ENCODE measurements at places on chromosomes 3 and 15. TPM values are rescaled to one million over a fixed set of nuclear protein-coding genes. Genes with fewer than 3 reads are reported as not detected.

DNA sequence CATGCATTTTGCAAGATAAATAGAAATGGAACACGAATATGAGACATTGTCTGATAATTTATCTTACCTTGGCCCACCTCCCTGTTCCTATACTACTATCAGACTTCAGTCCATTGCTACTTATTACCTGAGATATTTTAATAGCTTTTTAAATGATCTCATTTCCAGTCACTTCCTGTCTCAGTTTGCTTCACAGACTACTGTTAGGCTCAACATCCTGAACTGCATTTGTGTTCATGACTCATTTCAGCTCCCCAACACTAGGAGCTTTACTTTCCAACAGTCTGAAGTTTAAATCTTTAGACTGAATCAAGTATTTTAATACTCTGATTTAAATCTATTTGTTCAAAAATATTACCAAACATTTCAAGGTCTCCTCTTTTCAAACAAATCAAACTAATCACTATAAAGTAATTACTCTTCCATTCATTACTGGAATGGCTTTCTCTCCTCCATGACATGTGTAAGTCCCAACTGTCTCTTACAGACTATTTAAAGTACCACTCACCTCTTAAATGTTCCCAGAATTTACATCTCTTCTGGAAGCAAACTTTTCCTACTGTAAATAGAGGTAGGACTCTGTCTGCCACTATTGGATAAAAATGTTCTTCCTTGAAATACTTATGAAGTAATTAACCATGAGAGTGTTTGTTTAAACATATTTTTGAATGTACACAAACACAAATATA is 1277.6 kb downstream of the ZPLD1 start:
- DNase-seq: no peak

DNA sequence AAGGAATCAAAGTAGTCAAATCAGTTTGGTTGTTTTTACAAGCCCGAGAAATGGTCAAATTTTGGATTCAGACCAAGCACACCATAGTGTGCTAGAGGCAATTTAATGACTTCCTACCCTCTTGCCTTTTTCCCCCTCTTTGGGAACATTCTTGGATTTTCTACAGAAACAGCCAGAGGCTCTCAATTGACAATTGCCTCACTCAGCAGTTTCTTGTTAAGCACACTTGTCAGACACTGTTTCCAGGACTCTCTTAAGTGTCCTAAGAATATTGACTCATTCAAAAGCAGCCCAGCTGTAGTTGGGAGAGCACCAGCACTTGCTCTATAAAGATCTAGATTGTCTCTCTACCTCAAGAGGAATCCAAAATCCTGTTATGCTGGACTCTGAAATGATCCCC is 1.5 kb upstream of the SLC35G2 start:
- no peak for DNase-seq

GRCh38 chr3:120090422-120090821 is 3.8 kb downstream of the GSK3B start:
- DNase-seq: no peak

- DNase-seq: no peak
These were observed 22.1 kb downstream of the PPCDC start for GRCh38 chr15:75045332-75046015.

GRCh38 chr3:77648214-77648613 is 608.3 kb downstream of the ROBO2 start:
- DNase-seq: no peak

- DNase-seq: no peak
These were observed 32.0 kb upstream of the COPB2 start for GRCh38 chr3:139421460-139421859.

GRCh38 chr3:40593351-40593750 is 68.6 kb downstream of the ZNF621 start:
- DNase-seq: no peak

GRCh38 chr3:98877132-98877531 is 24.4 kb downstream of the DCBLD2 start:
- DNase-seq: no peak

DNA sequence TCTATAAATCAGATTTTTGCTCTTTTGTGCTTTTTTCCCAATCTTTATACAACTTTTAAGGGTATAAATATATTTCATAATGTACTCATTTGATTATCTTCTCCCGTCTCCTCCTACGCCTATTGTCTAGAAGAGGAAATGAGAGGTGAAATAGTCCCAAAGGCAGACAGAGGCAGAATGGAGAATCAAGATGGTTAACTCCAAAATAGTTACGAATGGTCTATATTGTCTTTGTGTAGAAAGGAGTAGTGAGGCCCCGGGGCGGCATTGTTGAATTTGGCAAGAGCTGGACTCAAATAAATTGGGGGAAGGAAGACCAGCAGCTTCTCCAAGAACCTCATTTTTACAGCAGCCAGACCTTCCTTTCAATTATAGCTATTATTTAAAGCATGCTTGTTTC is 23.9 kb downstream of the ITPR1 start:
- no peak for DNase-seq

- no peak for DNase-seq
These were observed 6.9 kb downstream of the XXYLT1 start for GRCh38 chr3:195263925-195264600.

GRCh38 chr3:183182073-183182472 is 19.5 kb upstream of the LAMP3 start:
- DNase-seq: no peak

- no peak for DNase-seq
These were observed 59.8 kb upstream of the INSYN1 start for GRCh38 chr15:73812806-73813465.

DNA sequence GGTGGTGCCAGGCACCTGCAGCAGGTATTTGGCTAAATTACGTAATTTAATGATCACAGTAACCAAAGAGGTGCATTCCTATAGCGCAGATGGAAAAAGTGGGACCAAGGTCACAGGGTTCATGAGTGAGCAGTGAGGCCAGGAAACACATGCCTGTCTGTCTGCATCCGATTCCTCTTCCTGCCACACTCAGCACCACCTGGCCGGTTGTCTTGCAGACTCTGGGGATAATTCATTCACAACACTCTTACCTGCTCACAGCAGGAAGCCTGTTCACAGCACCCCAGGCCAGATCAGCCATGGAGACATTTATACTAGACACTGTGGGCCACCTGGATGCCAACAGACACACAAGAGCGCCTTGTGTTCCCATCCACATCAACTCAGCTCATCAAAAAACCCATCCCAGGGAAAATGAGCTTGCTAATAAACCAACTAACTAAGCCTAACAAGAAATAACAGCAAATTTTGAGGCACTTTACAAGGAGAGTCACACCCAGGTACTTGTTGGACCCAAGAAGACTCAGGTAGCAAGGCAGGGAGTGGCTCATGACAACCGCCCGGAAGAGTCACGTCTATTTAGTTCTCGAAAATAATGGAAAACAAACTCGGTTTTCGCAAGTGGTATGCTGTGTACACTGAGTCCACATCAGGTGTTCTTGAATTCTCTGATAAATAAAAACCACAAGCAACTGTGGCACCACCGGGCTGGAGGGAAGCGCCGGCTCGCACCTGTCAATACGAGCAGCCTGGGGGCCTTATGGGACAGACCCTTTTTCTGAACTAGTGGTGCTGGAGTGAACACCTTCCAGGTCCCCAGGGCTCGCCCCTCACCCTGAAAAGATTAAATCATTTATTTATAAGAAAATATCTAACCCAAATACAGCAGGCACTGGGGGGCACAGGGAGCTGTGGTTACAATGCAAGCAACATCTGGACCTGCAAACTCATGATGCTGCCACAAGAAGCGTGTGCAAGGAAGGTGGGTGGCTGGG is 40.5 kb downstream of the FAM174B start:
- DNase-seq: no peak

- DNase-seq: peak; percentile 27
These were observed 82.7 kb upstream of the SLC6A6 start for GRCh38 chr3:14319654-14320182.

The SNAP23 gene
- 57.9 TPM for total RNA-seq

The SQOR gene
- 65.6 TPM for total RNA-seq

The TRIM71 gene
- total RNA-seq: not detected

The PLXNA1 gene
- total RNA-seq: 5.7 TPM

The LRRC2 gene
- total RNA-seq: 0.45 TPM

The PRSS50 gene
- not detected for total RNA-seq

The DNAH12 gene
- 0.20 TPM for total RNA-seq

The SNURF gene
- total RNA-seq: 21.6 TPM

The OXTR gene
- total RNA-seq: 0.42 TPM

The TMEM62 gene
- 23.3 TPM for total RNA-seq

The HSPBAP1 gene
- total RNA-seq: 11.9 TPM
